ENCODE measurements at places on chromosomes 16 and 17. TPM values are rescaled to one million over a fixed set of nuclear protein-coding genes. Genes with fewer than 3 reads are reported as not detected.

Gene SHISA9
- not detected for total RNA-seq

Gene CD7
- total RNA-seq: 293 TPM

Gene KRTAP1-5
- not detected for total RNA-seq

Gene HOXB13
- total RNA-seq: not detected

Gene PYDC1
- not detected for total RNA-seq

Gene DPEP3
- total RNA-seq: 0.29 TPM

Gene MKS1
- total RNA-seq: 27.0 TPM

DNA sequence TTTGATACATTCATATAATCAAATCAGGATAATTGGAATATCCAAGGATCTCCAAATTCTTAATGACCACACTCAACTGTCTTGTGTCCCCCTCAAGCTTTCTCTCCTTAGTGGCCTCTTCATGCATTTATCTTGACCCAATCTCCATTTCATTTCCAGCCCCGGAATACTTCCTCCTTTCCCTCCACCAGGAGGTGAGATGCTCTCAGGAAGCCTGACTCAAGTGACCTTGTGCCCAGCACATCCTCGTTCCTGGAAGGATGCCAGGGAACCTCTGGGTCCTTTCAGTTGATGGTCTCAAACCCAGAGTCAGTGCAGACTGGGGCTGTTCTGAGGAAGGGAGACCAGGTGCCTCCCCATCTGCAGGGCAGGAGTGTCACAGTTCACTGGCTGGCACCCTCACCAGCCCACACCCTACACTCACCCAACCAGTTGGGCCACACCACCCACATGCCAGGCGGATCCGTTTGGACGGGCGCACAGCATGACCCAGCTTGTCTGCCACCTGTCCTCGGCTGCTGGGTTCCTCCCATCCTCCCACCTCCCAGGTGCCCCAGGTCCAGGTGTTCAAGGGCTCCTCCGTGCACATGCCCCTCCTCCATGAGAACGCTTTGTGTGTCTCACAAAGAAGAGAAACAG, 14.0 kb upstream of the EMP2 start:
- DNase-seq: no peak

DNA sequence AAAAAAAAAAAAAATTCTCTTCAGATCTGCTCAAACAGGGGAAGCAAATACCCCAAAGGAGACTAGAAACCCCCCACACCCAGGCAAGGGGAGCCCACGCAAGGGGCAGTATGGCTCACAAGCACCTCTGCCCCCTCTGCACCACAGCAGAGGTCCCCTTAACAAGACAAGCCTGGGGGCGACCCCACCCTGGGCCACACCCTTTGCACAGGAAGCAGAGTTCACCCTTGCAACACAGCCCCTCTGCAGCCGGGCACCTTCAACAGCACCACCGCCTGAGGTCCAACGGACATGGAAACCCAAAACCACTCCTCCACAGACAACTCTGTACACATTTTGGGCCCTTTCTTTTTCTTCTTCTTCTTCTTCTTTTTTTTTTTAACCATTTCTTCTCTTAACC, 12.8 kb downstream of the AXIN1 start:
- no peak for DNase-seq

- DNase-seq: no peak
These were observed 31.1 kb downstream of the KLHDC4 start for GRCh38 chr16:87734644-87735043.

DNA sequence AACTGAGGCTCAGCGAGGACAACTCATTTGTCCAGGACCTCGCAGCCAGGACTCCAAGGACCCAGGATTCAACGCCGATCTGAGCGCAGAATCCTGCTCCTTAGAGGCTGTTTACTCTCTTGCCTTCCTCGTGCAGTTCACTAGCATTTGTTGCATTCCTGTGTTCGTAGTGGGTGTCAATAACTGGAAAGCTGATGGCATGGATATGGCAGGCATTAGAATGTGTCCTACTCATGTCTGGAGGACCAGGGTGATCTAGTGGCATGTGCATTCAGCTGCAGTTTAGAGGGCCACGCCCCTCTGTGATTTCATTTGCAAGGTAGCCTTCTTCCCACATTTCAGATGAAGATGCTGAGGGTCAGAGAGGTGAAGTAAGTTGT, 510 bp downstream of the CRISPLD2 start:
- DNase-seq: no peak

DNA sequence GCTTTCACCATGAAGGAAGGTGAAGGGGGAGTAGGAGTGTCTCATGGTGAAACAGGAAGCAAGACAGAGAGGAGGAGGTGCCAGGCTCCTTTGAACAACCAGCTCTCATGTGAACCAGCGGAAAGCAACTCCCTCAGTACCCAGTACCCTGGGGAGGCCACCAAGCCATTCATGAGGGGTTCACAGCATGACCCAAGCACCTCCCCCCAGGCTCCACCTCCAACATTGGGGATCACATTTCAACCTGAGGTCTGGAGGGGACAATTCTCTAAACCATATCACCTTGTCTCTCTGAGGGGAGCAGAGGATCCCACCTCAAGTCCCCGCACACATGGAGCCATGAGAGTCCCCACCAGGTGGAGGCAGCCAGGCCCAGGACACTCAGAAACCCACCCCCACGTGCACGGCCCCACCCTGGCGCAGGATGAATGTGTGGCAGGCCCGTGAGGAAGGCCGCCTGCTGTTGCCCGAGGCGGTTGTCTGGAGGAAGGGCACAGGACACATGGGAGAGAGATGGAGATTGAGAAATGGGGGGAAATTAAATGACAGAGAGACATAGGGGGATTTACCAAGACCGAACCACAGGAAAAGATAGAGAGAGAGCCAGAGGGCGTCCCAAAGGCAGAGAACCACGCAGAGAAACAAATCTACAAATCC, 85.9 kb downstream of the TMEM132E start:
- no peak for DNase-seq

DNA sequence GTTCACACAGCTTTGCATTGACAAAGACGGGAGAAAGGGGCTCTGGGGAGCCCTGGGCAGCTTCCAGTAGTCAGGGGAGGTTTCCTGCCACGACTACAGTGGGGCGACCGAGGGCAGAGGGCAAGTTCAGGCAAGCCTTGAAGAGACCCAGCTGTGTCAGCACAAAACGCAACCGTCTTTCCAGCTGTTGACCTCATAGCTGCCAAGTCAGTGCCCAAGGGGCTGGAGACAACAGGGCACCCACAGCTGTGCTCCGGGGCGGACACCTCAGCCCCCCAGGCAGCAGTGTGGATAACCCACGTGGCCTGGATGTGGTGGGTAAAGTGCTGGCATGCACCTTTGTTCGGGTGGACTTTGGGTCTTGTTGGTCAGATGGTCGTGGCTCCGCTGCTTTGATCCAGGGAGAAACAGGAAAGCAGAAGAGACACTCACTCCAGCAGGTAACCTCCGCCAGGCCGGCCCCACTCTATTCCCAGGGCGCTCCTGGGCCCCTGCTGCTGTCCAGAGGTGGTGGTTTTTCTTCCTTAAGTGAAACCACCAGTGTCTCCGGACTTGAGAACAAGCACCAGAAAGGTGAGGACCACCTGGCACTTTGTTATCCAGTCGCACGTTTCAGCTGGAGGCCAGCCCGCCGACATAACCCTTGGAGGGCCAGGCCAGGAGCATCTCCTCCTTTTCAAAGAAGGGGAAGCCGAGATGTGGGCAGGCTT, 17.6 kb upstream of the CBX2 start:
- no peak for DNase-seq

- peak; percentile 84 for DNase-seq
These were observed at the start of gene ARL4D for GRCh38 chr17:43398724-43399595. Gene ARL4D, plus strand, starts transcription at chr17:43398993. Its CDS starts 740 bp downstream, at chr17:43399733.

GRCh38 chr16:78556421-78556820, 457.0 kb downstream of the WWOX start:
- no peak for DNase-seq

GRCh38 chr16:85083051-85083639, 29.1 kb downstream of the CIBAR2 start:
- DNase-seq: no peak

- DNase-seq: peak; percentile 31
These were observed 210.0 kb upstream of the GSE1 start for GRCh38 chr16:85402910-85403692.

DNA sequence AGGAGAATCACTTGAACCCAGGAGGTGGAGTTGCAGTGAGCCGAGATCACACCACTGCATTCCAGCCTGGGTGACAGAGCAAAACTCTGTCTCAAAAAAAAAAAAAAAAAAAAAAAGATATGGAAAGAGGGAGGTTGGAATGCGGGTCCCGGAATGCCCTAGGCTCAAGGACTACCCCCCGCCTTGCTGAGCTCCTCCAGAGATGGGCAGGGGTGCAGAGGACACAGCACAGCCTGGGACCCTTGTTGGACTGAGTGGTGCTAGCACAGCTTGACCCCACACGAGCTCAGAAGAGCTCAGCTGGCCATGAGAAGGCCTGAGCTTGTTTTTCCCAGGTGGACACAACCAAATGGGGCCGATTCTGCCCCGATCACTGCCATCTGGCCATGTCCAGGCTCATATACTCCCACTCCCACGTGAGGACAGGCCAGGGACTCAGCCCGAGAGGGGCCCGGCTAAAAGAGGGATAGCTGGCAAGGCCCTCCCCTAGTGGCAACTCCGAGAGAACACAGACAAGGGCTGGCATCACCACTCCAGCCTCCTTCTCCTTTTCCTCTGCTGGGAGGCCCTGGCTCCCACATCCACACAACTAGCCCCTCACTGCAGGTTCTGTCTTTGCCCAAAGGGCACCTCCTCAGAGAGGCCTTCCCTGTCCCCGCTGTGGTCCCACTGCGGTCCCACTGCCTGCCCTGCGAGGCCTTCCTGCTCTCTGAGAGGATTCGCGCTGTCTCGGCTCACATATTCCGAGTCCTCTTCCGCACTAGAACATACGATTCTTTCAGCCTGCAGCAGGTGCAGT, 11.0 kb downstream of the SGCA start:
- no peak for DNase-seq

- no peak for DNase-seq
These were observed 134.5 kb upstream of the FOXF1 start for GRCh38 chr16:86375851-86376250.

DNA sequence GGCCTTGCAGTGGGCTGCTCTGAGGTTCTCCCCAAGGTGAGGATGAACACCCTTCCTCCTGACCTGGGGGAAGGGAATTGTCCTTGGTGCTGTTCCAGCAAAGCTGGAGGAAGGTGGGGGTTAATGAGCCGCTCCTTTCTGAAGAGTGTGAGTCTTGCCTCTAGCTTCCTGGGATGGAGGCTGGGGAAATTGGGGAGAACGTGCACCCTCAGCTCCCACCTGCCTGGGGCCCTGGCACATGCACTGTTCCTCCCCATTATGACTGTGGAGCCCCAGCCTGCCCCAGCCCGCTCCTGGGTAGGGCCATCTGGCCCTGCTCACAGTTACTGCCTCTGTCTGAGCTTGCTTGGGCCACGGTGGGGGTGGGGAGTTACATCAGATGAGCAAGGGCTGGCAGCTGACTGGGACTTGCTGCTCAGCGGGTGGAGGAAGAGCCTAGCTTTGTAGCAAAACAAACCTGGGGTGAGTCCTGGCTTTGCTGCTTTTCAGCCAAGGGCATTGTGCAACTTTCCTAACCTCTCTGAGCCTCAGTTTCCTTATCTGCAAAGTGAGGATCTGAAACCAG, 11.1 kb downstream of the TNS4 start:
- no peak for DNase-seq

GRCh38 chr16:86376837-86377236, 133.5 kb upstream of the FOXF1 start:
- no peak for DNase-seq

GRCh38 chr17:20156196-20157000, 147.2 kb downstream of the SPECC1 start:
- peak; percentile 32 for DNase-seq

- no peak for DNase-seq
These were observed 138.4 kb downstream of the PHKB start for GRCh38 chr16:47599512-47599911.

DNA sequence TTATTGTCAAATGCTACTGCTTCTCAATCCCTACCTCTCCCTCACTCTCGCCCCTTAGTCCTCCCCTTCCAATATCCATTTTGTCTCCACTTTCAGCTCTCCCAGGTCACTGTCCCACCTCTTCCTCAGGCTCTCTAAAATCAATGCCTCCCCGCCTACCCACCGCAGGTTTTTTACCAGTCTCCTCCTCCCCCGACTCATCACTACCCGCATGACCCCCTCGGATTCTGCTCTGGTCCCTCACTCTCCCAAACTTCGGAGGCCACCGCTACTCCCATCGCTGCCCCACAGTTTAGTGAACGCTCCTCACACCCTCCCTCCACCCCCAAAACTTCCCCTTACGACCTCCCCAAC, 513 bp downstream of the CRLF3 start:
- DNase-seq: peak; percentile 50

- no peak for DNase-seq
These were observed 14.5 kb downstream of the KANSL1 start for GRCh38 chr17:46178550-46179214.

DNA sequence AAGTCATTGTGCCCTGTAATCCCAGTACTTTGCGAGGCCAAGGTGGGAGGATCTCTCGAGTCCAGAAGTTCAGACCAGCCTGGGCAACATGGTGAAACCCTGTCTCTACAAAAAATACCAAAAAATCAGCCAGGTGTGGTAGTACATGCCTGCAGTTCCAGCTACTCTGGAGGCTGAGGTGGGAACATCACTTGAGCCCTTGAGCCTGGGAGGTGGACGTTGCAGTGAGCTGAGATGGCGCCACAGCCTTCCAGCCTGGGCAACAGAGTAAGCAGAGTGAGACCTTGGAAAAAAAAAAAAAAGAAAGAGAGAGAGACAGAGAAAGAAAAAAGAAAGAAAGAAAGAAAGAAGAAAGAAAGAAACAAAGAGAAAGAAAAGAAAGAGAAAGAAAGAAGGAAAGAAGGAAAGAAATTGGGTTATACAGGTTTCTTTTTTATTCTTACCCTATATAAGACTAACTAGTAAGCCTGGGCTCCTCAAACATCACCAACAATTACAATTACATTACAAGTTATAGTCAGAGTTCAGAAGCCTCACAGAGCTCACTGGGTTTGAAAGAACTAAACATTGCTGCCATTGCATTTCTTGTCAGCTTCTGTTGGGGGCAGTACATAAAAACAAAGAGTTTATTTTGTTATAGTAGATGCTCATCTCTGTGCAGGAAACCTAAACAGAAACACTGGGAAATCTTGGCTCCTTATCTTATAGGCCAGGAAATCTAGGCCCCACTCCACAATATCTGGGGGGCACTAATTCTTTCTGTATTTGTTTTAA, 6.7 kb upstream of the ABCA9 start:
- DNase-seq: no peak

- DNase-seq: no peak
These were observed 604 bp upstream of the ZC3H18 start for GRCh38 chr16:88569614-88569984.

DNA sequence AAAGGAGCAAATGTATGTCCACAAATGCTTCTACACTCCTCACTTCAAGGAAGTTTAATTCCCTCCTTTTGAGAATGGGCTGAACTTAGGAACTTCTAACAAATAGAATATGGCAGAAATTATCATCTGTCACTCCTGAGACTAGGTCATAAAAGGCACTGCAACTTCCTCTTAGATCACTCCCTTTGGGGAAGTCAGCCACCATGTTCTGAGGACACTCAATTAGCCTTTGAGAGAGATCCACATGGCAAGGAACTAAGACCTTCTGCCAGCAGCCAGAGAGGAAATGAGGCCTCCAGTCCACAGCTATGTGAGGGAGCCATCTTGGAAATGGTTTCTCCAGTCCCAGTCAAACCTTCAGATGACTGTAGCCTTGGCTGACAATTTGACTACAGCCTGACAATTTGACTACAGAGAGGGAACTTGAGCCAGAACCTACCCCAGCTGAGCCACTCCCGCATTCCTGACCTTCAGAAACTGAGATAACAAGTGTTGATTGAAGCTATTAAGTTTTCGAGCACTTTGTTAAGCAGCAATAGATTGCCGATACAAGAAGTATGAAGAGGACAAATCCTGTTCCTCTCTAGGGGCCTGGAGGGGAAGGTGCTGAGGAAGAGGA, 113.4 kb upstream of the SEC14L1 start:
- DNase-seq: no peak

- DNase-seq: no peak
These were observed 9.1 kb downstream of the TP53I13 start for GRCh38 chr17:29577385-29578211.

Data from activated naive CD8-positive, alpha-beta T cell treated with anti-CD3 and anti-CD28 coated beads for 36 hours (primary cell).